ENCODE measurements at places on chromosomes 1 and 21.

DNA sequence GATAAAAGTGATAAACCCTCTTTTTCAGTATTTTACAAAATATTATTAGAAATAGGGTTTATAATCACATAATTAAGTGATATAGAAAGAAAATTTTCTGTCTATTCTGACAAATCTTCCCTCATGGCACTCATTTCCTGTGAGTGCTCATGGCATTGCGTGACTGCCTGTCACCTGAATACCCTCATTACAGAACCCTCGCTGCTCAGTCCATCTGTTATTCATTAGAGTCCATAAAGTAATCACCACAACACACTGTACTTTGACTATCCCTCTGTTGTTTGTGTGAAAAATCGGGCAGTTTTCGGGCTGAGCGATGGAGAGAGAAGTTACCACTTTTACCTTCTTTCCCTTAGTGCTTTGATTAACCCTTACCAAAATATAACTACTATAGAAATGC is 100.4 kb upstream of the BRINP3 start:
- DNase-seq, result no peak

DNA sequence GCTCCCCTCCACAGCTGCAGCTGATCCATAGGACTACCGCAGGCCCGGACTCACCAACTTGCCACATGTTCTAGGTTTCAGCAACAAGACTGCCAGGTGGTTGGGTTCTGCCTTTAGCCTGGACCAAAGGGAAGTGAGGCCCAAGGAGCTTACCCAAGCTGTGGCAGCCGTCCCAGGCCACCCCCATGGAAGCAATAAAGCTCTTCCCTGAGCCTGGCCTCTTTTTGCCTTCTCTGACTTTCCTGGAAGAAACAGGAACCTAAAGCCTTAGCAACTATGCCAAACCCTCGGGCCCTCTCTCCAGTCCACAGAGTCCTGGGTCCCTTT is 2.7 kb upstream of the ARTN start:
- no peak for DNase-seq

- peak; percentile 60 for DNase-seq
Observed at GRCh38 chr1:33256471-33257206, at the start of gene ZNF362. Gene ZNF362, plus strand, starts transcription at chr1:33256492. Its CDS starts 14,083 bp downstream, at chr1:33270575.

DNA sequence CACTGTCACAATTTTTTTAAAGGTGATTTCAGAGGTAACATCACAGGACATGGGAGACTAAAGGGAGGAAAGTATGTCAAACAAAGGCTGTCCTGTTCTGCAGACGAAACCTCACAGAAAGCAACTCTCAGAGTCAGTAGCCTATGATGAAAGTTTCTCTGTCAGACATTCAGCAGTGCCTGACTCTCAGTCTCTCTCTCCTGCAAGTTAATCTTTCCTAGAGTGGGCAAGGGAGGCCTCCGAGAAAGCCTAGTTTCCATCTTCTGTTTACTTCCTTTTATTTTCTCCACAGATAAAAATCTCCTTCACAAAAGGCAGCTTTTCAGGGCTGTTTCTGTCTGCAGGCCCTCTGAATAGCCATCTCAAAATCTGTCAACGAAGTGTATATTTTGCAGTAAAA is 24.9 kb upstream of the FMO2 start:
- DNase-seq, result peak; percentile 54

DNA sequence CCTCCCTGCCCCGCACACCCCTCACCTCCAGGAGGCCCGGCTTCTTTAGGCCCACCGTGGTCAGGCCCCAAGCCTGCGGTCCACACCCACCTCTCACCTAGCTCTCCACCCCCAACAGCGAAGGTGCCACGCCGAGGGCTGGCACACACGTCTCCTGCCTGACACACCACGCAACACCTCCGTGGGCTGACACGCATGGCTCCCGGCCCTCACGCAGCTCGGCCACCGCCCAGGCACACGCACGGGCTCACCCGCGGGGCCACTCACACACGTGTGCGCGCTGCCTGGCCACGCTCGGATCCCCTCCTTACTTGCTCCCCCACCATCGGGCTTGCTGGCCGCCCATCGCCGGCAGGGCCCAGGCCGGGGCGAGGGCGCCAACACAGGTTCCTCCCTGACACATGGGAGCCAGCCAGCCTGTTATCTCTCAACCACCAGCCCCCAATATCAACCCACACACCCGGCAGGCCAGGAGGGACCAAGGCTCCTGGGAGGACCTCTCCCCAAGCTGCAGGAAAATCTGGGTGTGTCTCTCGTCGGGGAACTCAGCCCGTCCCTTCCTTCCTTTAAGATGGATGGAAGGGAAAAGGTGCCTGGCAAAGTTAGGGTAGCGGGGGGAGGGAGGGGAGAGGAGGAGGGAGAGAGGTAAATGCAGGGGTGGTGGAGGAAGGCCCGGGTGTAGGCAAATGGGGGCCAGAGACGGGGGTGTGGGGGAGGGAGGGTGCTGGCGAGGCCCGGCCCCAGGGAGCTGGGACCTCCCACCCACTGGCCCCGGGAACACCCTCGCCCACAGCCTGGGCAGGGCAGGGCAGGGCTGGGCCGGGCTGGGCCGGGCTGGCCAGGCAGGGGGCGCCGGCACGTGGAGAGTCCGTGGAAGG is 546 bp downstream of the ELOVL1 start:
- no peak for DNase-seq

DNA sequence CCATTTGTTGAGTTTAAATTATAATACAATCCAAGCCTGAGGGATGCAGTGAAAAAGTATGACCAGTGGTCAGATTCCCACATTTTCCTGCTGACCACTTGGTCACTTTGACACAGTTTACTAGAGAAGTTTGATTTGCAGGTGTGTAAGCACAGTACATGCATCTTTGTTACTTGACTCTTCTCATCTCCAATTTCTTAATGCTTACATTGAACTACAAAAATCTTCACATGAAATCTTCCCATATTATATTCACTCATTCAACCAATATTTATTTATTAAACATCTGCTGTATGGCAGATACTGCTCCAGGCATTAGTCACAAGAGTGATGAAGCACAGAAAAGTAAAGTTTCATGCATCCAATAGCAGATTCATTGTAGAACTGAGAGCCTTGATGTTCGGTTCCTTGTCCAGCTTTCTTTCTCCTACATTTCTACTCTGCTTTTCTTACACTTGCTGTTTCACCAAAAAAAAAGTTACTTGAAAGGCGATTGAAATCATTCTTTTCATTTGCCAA is 211.7 kb downstream of the NFIA start:
- DNase-seq, result no peak

- DNase-seq, result no peak
Observed at GRCh38 chr1:89808441-89809117, 12.3 kb upstream of the LRRC8D start.

DNA sequence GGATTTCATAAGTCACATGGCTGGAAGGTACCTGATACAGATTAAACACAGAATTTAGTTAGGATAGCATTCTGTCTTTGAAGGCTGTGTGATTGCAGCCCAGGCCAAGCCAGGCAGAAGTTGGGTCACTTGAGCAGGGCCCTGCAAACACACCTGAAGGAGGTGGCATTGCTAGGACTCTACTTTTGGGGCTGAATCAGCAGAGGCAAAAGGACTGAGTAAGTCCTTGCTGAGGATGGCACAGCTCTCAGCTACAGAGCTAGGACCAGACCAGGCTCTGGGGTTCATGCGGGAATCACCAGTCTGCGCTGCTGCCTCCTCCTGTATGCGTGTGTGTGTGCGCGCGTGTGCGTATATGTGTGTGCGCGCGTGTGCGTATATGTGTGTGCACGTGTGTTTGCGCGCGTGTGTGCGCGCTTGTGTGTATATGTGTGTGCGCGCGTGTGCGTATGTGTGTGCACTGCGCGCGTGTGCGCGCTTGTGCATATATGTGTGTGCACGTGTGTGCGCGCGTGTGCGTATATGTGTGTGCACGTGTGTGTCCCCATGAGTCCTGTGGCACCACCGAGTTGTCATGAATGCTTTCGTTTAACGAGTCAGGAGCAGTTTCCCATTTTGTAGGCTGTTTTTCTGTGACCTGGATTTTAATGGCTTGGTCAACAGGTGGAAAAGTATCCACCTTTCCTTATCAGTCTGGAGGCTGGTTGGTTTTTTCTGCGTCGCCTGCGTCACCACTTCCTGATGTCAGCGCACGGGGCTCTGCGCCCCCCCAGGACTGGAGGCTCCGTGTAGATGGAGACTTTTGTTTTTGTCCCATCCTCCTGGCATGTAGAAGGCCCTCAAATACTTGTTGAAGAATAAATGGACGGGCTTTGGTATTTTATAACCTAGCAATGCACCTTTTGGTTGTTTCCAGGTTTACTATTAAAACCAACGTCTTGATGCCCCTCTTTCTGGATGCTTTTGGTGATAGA is 34.7 kb downstream of the ADARB1 start:
- no peak for DNase-seq

DNA sequence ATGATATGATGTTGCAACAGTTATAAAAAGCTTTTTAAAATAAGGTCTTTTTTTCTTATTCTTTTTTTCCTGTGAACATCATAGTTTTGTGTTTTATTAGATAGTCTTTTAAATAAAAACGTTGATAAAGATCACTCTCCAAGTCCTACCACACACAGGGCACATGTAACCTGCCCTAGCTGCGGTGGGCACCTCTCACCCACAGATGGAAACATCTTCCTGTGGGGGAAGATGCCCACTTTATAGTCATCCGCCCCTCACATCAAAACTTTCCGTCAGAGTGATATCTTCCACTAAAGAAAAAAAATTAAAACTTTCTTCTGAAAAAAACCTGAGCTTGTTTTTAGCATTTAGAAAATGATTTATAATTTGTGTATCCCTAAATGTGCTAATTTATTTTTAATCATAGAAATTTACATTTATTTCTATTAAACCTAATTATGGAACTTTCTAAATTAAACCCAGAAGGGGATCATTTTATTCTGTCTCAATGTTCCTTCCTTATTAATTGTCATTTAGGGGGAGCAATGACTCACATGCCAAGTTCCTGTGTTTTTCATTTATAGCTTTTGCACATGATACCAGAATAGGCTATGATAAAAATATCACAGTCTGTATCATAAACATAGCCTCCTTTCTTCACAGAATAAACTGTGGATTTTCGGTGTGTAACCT is 24.7 kb downstream of the TNFRSF9 start:
- DNase-seq, result no peak

DNA sequence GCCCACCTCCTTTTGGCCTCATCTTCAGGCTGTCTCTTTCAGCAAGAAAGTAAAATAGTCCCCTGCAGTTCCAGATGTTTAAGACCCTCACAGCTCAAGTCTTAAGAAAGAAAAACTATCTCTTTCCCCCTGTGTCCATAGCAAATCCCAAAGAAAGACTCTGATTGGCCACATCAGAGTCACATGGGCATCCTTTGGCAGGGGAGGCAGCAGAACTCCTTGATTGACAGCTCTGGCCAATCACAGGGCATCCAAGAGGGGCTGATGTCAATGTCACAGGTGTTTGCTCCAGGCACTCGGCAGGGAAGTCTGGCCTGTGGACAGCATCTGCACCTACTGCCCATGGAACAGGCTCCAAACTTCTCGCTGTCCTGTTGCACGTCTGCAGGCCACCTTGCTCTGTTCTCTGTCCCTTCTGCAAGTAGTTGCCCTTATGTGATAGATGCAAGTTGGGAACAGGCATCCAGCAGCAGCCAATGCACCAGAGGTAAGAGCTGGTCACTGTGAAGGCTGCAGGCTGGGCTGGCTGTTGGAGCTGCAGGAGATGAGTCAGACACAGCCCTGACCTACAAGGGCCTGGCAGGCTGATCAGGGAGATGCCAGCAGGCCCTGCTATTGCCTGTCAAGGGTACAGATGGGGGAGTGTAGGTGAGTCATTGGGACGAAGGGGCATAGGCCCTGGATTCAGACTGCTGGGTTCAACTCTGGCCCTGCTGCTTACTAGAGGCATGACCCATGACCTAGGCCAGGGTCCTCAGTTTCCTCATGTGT is 96.8 kb upstream of the TMEM51 start:
- no peak for DNase-seq

DNA sequence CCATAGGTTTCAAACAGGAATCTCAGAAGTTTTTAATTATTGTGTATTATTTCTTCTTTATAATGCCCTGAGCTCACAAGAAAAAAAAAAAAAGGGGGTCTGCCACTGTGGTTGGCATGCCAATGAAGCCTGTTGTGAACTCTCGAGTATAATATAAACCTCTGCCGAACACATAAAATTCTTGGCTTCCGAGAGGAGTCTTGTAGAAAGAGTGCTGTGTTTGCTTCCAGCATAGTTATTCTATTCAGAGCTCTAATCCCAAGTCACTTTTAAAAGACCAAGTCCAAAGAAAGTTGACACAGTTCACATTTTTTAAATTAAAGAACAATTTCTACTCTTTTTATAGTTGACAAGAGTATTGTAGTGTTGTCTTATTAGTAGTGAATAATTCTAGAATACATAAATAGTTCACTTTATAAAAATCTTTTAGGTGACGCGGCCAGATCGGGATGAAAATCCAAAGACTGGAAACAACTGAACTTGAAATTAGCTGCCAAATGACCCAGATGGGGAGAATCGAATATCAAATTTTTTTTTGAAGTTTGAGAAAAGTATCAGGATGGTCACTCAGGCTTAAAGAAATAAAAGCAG is 293.2 kb downstream of the DUSP10 start:
- DNase-seq, result no peak

- no peak for DNase-seq
Observed at GRCh38 chr1:119391749-119392148, 23.2 kb downstream of the HAO2 start.

DNA sequence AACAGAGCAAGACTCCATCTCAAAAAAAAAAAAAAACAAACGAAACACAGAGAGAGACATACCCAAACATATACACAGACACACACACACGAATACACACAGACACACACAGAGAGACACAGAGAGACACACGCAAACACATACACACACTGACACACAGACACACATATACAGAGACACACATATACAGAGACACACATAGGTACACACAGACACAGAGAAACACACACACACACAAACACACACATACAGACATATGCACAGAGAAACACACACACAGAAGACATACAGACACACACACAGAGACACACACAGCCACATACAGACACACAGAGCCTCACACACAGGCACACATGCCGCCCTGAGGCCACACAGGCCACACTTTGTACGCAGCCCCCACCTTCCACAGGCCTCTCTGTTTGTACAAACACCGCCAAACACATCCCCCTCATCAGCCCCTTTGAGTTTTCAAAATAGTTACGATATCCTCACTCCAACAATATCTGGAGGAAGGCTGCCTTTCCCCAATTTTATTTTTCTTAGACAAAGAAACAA is 57.5 kb upstream of the ABCG1 start:
- no peak for DNase-seq

GRCh38 chr1:41009466-41009865 is 12.1 kb downstream of the SLFNL1 start:
- no peak for DNase-seq

GRCh38 chr1:85393490-85393889 is 71.5 kb downstream of the DDAH1 start:
- DNase-seq, result no peak

DNA sequence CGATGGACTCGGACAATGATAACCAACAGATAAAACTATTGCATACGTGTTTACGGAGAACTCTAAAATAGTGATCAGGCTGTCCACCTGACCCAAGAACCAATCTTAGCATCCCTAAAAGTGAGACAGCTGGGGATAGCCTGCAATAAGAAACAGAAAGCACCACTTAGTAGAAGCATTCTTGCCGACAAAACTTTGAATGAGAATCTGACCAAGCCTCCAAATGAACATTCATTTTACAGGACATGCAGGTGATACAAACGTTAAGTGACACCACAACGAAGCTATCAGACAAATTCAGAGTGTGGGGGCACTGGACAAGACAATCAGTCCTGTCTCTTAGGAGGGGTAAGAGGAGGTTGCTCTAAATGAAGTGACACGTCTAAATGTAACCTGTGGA is 1.2 kb downstream of the PSMG1 start:
- no peak for DNase-seq

- DNase-seq, result no peak
Observed at GRCh38 chr1:193234530-193234929, 48.1 kb upstream of the B3GALT2 start.
